ENCODE measurements at places on chromosomes 7 and 10. TPM values are rescaled to one million over a fixed set of nuclear protein-coding genes. Genes with fewer than 3 reads are reported as not detected.

NAPEPLD gene
- total RNA-seq, result 12.2 TPM

DNA sequence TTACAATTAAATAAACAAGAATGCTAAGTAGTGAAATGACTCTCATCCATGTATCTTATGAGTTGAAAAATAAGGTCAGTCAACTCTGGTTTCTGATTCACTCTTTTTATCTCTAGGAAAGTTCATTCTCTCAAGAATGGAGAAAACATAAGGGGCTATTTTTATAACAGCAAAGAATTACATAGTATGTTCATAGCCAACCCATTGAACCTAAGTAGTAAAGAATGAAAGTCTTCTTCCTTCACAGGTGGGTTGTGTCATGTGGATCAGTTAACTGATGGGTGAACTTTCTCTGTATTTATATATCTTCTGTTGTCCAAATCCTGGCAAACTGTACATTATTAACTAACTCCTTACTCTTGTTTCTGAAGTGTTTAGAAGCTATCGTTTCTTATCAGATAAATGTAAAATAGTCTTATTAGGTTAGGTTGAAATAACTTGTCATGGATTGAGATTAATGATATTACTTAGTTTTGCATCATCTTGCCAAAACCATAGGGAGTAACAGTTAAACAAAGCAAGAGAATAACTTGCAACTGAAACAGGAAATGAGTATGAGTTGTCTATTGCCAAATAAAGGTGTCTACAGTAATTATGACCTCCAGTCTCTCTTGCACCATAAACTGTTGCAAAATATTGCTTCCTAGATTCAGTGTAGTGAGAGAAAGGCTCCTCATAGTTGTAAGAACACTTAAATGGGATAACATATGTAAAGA lies 86.8 kb downstream of the ANKRD7 start:
- no peaks in the 10 kb centered on the region for H3K27me3 ChIP-seq
- H3K27ac ChIP-seq, result no peak overlapping the region
- no peaks in the 10 kb centered on the region for H3K36me3 ChIP-seq
- H3K4me1 ChIP-seq, result peaks cover 3% of the 10 kb centered on the region
- H3K4me3 ChIP-seq, result no peak overlapping the region
- no peak for DNase-seq

GRCh38 chr7:115058726-115059125 lies 136.8 kb downstream of the MDFIC start:
- no peak for DNase-seq
- peaks cover 6% of the 10 kb centered on the region for H3K4me1 ChIP-seq
- H3K4me3 ChIP-seq, result no peak overlapping the region
- H3K27ac ChIP-seq, result no peak overlapping the region
- no peaks in the 10 kb centered on the region for H3K27me3 ChIP-seq
- no peaks in the 10 kb centered on the region for H3K36me3 ChIP-seq

SLC16A9 gene
- 1.00 TPM for total RNA-seq

MMD2 gene
- total RNA-seq, result not detected

SNCG gene
- 1.5 TPM for total RNA-seq

STAG3 gene
- total RNA-seq, result 1.2 TPM

DNA sequence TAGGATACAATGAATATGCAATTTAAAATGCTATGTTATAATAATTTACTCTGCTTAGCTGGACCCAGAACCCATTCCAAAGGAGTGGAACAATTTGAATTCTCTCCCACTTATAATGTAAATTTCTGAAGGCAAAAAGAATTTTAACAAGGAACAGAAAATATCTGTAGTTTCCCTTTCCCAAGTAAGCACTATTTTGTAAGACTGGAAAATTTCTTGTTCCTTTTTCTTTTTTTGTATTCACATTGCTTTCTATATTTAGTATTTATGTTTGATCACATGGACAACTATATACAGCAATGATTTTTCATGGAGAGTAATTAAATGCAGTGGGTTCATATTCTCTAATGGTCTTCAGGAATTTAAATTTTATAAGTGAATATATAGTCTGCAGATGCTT lies 127.4 kb downstream of the GPR85 start:
- DNase-seq, result no peak
- H3K27me3 ChIP-seq, result peaks cover 46% of the 10 kb centered on the region
- no peaks in the 10 kb centered on the region for H3K36me3 ChIP-seq
- no peaks in the 10 kb centered on the region for H3K4me1 ChIP-seq
- no peak overlapping the region for H3K27ac ChIP-seq
- no peak overlapping the region for H3K4me3 ChIP-seq

DNA sequence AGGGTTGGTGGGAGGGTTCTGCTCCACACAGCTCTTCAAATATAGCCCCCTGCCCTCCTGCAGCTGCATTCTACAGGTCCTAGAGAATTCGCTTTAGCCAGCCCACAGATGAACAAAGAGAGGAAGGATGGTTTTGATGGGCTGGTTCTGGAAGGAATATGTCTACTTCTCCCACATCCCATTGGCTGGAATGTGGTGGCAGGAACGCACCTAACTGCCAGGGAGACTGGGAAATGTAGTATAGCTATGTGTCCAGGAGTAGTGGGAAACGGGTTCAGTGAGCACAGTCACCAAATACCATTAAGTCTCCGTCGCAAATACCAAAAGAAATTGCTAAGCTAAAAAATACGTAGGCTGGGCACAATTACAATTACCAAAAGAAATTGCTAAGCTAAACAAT lies 7.3 kb upstream of the PTER start:
- H3K36me3 ChIP-seq, result no peaks in the 10 kb centered on the region
- peaks cover 26% of the 10 kb centered on the region for H3K27me3 ChIP-seq
- no peaks in the 10 kb centered on the region for H3K4me1 ChIP-seq
- H3K4me3 ChIP-seq, result no peak overlapping the region
- DNase-seq, result no peak

POMZP3 gene
- total RNA-seq, result 7.6 TPM

DNA sequence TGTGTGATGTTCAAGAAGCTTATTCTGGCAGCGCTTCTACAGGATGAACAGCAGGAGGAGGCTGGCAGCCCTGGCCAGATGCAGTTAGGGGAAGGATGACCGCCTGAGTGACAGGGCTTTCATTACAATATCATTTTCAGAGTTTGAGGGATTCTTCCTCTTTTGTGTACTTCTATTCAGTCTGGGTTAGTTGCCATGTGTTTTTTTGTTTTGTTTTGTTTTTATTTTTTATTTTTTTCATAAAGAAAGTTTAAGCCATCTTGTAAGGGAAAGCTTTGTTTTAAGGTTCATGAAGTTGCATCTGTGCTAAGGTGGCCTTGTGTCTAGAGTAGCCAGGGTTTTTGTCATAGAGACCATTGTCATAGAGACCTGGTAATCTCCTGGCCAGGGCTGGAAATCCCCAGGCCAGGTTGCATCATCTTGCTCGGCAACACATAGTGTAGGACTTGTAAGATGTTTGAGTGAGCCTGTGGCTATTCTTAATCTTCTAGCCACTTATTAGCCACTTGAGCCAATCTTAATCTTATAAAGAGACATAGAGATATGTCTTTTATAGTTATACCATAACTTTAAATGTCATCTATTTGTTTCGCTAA lies 230.5 kb upstream of the TMEM229A start:
- H3K4me1 ChIP-seq, result no peaks in the 10 kb centered on the region
- H3K4me3 ChIP-seq, result no peak overlapping the region
- H3K27me3 ChIP-seq, result no peaks in the 10 kb centered on the region
- peak overlapping the region; percentile 5 for H3K27ac ChIP-seq
- DNase-seq, result no peak

DNA sequence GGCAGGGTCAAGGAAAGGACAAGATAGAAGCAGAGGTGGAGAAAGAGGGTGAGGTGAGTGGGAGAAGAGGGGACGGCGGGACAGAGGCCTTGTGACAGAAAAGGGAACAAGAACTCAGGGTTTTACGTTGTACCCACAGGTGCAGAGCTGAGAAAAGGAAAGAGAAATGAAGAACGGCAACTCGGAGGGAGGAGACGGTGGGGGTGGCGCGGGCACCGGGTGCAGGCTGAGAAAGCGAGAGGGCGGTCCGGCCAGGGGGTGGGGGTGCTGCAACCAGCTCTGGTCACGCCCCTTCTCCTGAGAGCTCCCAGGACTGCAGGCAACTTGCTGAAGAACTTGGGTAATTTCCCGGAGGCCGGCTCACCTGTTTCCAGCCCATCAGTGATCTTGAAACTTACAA lies 65.3 kb downstream of the CARD11 start:
- no peaks in the 10 kb centered on the region for H3K36me3 ChIP-seq
- H3K27ac ChIP-seq, result no peak overlapping the region
- H3K4me3 ChIP-seq, result no peak overlapping the region
- no peaks in the 10 kb centered on the region for H3K4me1 ChIP-seq

OR2AE1 gene
- total RNA-seq, result not detected

DNA sequence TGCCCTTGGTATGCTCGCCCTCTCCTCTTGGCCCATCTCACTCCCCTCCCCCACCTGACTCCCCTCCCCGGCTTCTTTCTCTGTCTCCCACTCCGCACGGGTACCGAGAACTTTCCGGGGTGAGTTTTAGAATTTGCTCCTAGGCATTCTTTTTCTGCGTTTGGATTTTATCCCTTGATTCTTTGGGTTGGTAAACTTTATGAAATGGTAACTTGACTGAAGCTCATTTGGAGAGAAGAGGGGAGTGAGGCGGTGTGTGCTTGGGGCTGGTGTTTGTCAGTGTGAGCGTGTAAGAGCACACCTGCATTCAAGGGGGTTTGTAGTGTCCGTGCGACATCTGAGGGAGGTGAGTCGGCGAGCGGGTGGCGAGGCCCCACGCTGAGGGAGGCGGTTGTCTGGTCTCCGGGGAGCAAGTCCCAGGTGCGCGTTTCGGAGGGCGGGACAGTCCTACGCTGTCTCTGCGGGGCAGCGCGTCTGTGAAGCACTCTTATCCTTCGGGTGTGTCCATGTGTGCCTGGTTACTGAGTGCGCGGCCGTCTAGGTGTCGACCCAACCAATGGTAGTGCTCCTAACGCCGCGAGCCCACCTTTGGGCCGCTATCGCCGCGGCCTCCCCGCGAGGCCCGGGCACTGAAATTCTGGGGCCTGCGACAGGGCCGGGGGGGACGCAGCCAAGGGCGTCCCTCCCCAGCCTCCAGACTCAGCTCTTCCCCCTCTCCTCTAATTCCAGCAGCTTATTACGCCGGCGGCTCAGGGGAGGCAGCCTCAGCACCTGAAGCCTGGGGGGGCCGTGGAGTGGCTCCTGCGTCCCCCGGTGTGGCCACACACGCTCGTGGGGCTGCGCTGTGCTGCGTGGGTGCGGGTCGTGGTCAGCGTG lies 2.6 kb upstream of the ZNF503 start:
- H3K27ac ChIP-seq, result peak overlapping the region; percentile 59
- peaks cover 26% of the 10 kb centered on the region for H3K27me3 ChIP-seq
- peaks cover 23% of the 10 kb centered on the region for H3K4me1 ChIP-seq
- peak overlapping the region; percentile 94 for H3K4me3 ChIP-seq
- DNase-seq, result peak; percentile 92

TDRD1 gene
- not detected for total RNA-seq

COL17A1 gene
- not detected for total RNA-seq

CACNB2 gene
- total RNA-seq, result 0.10 TPM

- no peak overlapping the region for H3K4me3 ChIP-seq
- no peak for DNase-seq
- no peaks in the 10 kb centered on the region for H3K27me3 ChIP-seq
- peaks cover 27% of the 10 kb centered on the region for H3K4me1 ChIP-seq
Observed at GRCh38 chr7:134669388-134669787, 22.7 kb downstream of the BPGM start.

ATOH7 gene
- not detected for total RNA-seq

NEUROD6 gene
- not detected for total RNA-seq

SMKR1 gene
- not detected for total RNA-seq

DNA sequence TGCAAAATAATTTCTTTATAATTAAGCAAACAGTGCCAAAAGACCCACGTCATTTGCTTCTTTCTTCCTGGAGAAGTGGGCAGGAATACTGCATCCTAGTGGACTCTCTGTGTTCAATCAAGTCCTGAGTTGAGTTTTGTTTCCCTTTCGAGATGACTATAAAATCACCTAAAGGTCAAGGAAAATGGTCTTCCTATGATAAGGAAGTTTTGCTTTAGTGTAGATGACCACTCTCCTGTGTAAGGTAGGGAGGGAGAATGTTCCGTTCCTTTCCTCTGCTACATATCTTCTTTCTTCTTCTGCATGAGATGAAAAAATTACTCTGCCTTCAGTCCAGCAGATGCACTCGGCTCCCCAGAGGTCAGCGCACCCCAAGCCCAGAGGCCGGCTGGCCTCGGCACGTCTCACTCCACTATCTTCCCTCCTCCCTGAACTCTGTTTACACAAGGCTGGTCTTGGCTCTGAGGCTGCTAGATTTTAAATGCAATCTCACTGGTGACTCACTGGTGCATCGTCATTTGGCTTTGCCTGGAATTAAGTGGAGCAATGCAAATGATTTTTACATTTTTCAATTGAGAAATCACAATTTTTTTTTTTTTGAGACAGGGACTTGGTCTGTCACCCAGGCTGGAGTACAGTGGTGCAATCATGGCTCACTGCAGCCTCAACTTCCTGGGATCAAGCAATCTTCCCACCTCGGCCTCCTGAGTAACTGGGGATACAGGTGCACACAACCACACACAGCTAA lies 18.6 kb upstream of the VDAC2 start:
- peak overlapping the region; percentile 96 for H3K27ac ChIP-seq
- peaks cover 2% of the 10 kb centered on the region for H3K36me3 ChIP-seq
- no peak for DNase-seq
- peak overlapping the region; percentile 26 for H3K4me3 ChIP-seq
- H3K27me3 ChIP-seq, result no peaks in the 10 kb centered on the region

- no peak for DNase-seq
- no peak overlapping the region for H3K27ac ChIP-seq
- H3K4me1 ChIP-seq, result no peaks in the 10 kb centered on the region
- H3K36me3 ChIP-seq, result peaks cover 10% of the 10 kb centered on the region
- no peaks in the 10 kb centered on the region for H3K27me3 ChIP-seq
- no peak overlapping the region for H3K4me3 ChIP-seq
Observed at GRCh38 chr10:7810443-7810842, 7.9 kb upstream of the TAF3 start.

DNA sequence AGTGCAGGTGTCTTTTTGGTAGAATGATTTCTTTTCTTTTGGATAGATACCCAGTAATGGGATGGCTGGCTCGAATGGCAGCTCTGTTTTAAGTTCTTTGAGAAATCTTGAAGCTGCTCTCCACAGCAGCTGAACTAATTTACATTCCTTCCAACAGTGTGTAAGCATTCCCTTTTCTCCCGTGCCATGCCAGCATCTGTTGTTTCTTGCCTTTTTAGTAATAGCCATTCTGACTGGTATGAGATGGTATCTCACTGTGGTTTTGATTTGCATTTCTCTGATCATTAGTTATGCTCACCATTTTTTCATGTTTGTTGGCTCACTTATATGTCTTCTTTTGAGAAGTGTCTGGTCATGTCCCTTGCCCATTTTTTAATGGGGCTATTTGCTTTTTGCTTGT lies 486.3 kb downstream of the GALNT17 start:
- peaks cover 3% of the 10 kb centered on the region for H3K36me3 ChIP-seq
- H3K4me3 ChIP-seq, result no peak overlapping the region
- H3K27ac ChIP-seq, result peak overlapping the region; percentile 65
- peaks cover 44% of the 10 kb centered on the region for H3K4me1 ChIP-seq
- DNase-seq, result no peak

DNA sequence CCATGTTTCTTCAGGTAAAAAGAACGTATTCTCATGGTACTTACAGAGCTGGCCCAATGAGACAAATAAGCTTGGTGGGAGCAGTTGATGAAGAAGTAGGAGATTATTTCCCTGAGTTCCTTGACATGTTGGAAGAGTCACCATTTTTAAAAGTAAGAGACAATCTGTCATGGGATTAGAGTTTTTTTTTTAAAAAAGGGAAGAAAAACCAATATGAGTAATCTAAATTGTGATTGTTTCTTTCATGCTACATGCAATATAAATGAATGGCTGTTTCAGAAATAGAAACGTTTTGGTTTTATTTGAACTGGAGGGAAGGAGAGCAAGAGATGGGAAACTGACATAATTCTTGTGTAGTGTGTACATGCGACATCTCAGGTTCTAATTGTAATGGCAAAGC lies 32.8 kb downstream of the TMEM60 start:
- peaks cover 12% of the 10 kb centered on the region for H3K4me1 ChIP-seq
- no peak overlapping the region for H3K4me3 ChIP-seq
- DNase-seq, result no peak
- no peak overlapping the region for H3K27ac ChIP-seq
- H3K27me3 ChIP-seq, result no peaks in the 10 kb centered on the region
